DMS79 treated with DMSO at 0.1 percent for 48 hours (cell line): ENCODE measurements at places on chromosomes 13 and 19.

GRCh38 chr13:28140433-28141125 lies 2.2 kb downstream of the PAN3 start:
- DNase-seq = no peak

- no peak for DNase-seq
These were observed 40.7 kb upstream of the MCF2L start for GRCh38 chr13:112928020-112928971.

DNA sequence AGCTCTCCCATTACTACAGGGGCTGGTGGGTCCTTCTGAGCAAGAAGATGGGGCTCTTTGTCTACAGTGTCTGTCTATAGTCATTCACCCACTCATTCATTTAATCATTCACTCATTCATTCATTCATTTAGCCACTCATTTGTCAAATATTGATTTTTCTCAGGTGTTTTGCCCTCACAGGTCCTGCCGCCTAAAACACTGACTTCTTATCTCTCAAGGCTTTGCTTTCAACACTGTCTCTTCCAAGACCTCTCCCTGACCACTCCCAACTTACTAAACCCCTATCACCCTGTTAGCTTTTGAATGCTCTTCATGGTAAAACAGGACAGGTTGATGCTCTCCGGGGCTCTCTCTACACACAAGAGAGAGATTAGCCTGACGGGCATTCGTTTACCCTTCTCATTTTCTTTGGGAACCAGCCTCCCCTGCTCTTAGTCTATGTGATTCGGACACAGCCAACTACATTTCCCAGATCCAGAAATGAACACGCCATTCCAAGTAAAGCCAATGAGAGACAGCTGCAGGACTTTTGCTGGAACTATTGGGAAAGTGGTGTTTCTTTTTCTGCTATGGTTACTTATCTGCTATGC lies 22.7 kb downstream of the FAM187B start:
- DNase-seq = no peak

DNA sequence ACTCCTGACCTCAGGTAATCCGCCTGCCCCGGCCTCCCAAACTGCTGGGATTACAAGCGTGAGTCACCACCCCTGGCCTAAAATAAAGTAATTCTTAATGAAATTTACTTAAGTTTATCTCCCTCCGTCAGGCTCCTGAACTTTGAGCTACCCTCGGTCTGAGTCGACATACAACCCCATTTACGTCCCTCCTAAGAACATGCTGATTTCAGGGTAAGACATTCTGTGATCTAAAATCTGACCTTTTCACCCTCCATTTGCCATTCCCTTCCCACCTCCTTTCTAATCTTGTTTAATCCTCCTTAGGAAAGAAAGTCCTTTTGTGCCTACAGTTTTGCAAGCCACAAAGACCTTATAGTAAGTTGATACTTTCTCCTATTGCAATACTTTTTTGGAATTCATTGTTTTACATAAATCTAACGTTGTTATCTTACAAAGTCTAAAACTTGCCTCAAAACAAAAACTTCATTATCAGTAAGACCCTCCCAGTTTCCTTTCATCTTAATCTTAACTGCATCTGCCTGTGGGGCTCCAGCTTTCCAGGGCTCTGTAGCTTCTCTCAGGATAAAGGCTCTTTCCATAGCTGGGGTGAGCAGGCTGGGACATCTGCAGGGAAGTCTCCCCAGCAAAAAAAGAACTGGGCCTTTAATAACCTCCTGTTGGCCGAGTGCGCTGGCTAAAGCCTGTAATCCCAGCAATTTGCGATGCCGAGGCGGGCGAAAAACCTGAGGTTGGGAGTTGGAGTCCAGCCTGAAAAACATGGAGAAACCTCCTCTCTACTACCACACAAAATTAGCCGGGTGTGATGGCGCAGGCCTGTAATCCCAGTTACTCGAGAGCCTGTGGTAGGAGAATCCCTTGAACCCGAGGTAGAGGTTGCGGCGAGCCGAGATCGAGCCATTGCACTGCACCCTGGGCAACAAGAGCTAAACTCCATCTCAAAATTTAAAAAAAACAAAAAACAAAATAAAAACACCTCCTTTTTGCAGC lies 143.1 kb downstream of the ZNF737 start:
- DNase-seq = no peak

DNA sequence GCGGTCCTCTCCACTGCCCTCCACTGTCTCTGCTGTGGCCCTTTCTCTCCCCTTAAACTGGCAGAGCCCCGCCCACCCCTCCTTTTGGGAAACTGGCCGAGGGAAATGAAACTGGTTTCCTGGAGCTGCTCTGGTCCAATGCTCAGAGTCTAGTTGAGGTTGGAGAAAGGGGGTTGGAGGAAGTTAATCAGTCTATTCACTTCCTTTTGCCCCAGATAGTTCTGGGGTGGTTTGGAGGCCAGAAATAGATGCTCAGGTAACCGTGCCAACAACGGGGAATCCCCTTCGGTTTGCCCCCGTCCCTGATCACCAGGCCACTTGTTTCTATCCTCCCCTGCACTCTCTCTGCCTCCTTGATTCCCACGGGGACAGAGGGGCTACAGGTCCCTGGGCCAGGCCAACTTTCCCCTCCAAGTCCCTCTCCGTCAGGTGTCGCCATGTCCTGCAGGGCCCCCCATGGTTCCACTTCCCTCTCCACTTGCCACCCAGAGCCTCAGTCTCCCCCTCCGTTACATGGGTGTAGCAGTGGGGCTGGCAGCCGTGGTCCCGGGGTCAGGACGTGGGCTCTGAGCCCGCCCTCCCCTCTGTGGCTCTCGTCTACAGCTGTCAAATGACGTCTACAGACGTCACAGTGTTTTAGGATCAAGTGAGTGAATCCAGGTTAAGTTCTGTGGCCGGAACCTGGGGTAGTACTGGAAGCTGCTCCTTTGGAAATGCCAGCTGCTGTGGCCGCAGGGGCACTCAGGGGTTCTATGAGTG lies at the start of gene IL4I1:
TSS of gene IL4I1 (minus strand) at position 25 of the 759 bp plus-strand sequence. CDS start 727 bp downstream, outside the sequence.
- DNase-seq = no peak

DNA sequence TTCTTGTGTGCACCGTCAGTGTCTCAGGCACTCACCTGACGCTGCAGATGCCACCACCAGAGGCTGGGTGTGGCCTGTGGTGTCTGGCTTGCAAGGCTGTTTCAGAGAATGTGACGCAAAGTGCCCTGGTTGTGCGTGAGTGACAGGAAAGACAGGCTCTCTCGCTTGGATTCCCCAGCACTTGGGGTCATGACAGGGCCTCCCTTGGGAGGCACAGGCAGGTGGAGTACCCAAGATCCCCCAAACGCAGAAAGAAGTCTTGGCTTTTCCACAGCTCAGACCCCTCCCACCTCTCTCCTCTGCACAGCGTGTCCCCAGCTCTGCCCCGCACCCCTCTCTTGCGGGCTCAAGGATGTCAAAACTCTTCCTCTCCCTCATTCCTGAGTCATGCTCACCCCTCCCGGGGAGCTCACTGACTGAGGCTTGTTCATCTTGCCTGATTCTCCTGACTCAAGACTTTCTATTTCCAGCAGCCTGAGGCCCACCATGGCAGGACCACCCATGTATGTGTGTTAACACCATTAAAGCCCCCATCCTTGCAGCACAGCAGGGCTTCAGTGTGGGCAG lies 21.0 kb downstream of the DHX34 start:
- no peak for DNase-seq

- DNase-seq = peak; percentile 95
These were observed 2.0 kb downstream of the REX1BD start for GRCh38 chr19:18590273-18591272.

GRCh38 chr13:99648066-99648665 lies 146.9 kb downstream of the TM9SF2 start:
- DNase-seq = no peak

DNA sequence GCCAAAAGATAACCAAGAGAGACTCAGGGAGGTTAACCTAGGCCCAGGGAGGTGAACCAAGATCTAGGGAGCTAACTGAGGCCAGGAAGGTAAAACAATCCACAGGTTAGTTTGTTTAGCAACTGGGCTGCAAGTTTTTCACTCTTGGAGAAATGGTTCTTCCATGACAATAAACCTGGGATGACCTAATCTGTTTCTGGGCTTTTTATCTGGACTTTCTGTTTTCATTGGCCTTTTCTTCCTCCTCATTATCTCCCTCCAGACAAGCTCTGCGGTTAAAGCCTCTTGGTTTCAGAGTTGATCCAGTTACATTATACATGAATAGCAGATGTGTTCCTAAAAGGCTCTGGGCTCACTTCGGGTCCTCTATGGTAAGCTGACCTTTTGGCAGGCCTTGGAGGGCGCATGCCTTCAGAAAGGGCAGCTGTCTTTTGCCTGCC lies 44.2 kb downstream of the PCDH8 start:
- DNase-seq = no peak

- DNase-seq = no peak
These were observed 109.2 kb upstream of the SLC7A1 start for GRCh38 chr13:29704648-29705047.

GRCh38 chr13:20825477-20825875 lies 51.7 kb upstream of the EEF1AKMT1 start:
- DNase-seq = peak; percentile 40

- DNase-seq = no peak
These were observed 372.8 kb downstream of the GPC5 start for GRCh38 chr13:91771229-91771628.

GRCh38 chr13:47100214-47100853 lies 203.5 kb upstream of the HTR2A start:
- DNase-seq = no peak

DNA sequence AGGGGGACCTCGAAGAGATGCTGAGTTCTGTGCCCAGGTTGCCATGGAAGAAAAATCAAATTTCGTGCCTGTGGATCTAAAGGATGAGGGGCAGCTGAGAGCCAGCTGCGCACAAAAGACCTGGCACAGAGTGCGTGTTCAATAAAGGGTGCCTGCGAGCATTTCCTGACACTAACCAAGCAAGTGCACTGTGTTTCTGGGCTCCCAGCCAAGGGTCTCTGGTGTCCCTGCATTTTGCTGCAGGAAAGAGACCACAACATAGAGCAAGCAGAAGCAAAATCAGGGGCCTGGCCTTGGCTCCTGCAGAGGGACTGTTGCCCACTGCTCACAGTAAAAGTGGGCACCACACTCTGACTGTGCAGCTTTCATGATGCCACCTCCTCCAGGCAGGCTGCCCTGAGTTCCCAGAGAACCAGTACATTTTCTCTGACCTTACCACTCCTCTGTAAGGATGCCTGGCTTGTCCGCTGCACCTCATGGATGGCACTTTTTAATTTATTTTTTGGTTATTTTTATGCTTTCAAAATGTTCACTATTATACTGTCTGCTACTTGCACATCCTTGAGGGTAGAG lies 70.8 kb upstream of the GPR12 start:
- no peak for DNase-seq

DNA sequence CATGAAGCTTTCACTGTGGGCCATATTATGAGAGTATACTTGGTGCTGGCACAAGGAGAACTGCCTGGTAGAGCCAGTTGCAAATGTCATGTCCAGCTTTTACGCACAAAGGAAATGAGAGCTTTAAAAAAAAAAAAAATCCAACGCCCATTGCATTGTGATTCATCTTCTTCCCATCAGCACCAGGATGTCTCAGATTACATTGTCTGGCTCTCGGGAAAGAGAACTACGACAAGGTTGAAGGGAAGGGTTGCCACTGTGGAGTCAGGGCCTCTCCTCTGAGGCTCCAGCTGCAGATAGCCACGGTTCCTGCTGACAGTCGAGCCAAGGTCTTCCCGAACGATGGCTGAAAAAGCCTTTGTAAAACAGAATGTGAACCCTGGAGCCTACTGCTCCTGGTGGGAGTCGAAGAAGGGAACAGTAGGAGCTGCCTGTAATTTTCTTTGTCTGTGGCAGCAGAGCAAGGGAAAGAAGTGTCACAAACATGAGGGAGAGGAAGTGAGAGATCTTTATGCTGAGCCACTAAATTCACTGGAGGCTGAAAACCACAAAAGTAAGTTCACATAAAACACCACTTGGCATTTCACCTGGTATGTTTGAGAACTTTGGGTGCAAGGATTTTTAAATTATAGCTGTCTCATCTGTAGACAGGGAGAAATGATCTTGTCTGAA lies 704.7 kb downstream of the DIAPH3 start:
- no peak for DNase-seq

GRCh38 chr19:5718579-5719273 lies 1.2 kb downstream of the LONP1 start:
- peak; percentile 10 for DNase-seq

DNA sequence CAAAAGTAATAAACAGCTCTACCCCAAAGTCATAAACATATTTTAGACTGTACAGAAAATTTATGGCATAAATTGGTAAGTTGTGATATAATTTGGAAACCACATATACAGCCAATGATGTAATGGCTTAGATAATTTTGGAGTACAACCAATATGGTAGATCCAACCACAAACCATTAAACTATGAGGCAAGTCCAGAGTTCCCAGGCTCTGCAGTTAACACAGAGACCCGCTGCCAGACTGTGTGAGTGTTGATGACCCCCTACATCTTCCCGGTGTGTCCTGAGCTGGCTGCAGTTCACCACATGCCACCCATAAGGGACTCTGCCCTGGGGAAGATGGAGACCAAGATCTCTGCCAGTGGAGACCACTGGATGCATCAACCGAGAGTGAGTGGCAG lies 9.9 kb upstream of the SERPINE3 start:
- DNase-seq = no peak

GRCh38 chr13:84315527-84315926 lies 433.3 kb upstream of the SLITRK1 start:
- DNase-seq = no peak

GRCh38 chr13:51684076-51684475 lies 99.8 kb downstream of the WDFY2 start:
- DNase-seq = no peak
